NCI-H187 (cell line): ENCODE measurements at places on chromosomes 12 and 14.

GRCh38 chr12:130482448-130482847 lies 144.8 kb downstream of the PIWIL1 start:
- no peak for DNase-seq

DNA sequence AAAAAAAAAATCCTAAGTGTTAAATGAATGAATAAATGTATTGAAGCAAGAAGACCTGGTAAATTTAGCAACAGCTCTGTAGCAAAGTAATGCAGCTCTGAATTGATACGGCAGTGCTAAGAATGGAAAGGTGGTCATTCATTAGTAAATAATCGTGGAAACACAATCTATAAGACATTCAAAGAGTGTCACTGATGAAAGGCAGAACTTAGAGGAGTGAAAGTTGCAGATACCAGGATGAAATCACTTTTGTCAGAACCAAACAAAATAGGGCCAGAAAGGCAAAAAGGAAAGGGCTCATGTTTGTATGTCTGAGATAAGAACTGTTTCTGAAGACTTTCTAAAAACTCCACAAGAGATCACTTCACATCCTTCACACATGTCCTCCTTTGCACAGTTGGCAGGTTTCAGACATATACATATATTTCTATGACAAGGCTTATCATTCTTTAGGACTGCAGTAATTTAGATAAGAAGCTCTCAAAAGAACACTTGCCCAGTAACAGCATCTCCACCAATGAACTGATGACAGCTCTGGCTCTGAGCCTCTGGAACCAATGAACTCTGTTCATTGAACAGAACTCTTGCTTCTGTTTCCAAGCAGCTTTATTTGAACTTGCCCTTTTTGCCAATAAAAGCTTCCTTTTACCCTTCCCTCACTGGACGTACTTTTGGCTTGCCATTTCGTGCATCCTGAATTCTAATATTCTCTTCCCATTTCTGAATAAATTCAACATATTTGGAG lies 4.2 kb upstream of the LRR1 start:
- DNase-seq, result no peak

DNA sequence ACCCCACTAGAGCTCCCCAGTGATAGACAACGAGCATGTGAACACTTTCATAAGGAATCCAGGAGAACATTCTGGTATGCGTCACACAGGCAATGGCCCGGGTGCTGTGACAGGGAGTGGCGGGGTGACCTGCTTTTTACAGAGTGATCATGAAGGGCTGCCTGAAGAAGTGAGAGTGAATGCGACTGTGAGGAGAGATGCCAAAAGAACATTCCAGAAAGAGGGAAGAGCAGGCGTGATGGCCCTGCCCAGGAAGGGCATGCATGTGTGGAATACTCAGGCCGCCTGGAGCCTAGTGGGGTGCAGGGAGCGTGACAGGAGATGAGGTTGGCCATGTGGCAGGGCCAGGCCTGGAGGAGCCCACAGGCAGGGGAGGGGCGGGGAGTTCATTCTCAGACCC lies 53.8 kb downstream of the FZD10 start:
- DNase-seq, result no peak

GRCh38 chr12:88562846-88563582 lies 17.3 kb downstream of the KITLG start:
- DNase-seq, result no peak

- DNase-seq, result no peak
Observed at GRCh38 chr12:74794522-74794921, 256.9 kb downstream of the ATXN7L3B start.

DNA sequence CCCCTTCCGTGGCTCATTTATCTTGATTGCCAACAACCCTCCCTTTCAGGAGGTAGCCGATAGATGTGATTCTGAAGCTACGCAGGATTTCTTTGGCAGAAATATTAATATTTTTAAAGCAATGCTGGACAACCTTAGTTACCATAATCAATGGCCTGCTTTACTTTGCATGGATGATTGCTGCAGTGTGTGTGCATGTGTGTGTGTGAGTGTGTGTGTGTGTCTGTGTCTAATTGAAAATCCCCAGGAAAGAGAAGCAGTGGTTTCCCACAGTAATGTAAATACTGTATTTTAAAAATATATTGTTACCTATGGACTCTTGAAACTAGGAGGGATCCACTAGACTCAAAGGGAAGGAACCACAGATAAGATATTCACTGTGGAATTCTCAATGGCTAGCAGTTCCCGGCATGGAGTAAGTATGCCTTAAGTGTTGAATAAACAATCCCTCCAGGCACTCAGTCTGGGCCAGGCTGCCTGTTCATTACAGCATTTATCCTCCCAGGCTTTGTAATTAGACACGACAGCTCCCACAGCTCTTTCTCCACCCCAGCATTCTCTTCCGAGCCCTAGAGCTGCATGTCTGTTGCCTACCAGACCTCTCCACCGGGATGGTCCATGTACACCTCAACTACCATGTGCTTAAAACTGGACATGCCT lies 22.5 kb upstream of the C14orf132 start:
- DNase-seq, result peak; percentile 92

DNA sequence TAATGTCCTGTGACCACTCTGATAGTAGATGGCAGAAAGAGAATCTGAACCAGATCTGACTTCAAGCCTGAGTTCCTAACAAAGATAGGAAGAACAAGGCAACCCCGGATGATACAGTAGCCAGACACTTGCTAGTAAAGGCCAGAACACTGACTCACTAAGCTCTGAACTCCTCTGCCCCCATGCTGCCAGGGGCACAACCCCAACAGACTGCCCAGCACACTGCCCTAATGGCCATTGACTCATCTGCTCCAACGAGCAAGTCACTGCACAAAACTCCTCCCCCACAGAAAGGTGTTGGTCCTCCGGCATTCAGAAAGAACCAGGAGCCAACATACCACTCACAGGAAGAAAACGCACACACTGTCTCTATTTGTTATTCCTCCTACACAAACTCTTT lies 179.6 kb upstream of the NUDT4 start:
- DNase-seq, result no peak

GRCh38 chr14:103854822-103855733 lies 7.7 kb upstream of the PPP1R13B start:
- peak; percentile 68 for DNase-seq

GRCh38 chr12:57590479-57590863 lies 521 bp upstream of the PIP4K2C start:
- no peak for DNase-seq

GRCh38 chr12:52073531-52074381 lies 4.0 kb downstream of the ATG101 start:
- peak; percentile 90 for DNase-seq

GRCh38 chr12:88944397-88944796 lies 364.1 kb upstream of the KITLG start:
- DNase-seq, result no peak

- no peak for DNase-seq
Observed at GRCh38 chr14:55248411-55248810, 22.8 kb upstream of the FBXO34 start.

- no peak for DNase-seq
Observed at GRCh38 chr12:52052468-52053186, 1.4 kb downstream of the NR4A1 start.

DNA sequence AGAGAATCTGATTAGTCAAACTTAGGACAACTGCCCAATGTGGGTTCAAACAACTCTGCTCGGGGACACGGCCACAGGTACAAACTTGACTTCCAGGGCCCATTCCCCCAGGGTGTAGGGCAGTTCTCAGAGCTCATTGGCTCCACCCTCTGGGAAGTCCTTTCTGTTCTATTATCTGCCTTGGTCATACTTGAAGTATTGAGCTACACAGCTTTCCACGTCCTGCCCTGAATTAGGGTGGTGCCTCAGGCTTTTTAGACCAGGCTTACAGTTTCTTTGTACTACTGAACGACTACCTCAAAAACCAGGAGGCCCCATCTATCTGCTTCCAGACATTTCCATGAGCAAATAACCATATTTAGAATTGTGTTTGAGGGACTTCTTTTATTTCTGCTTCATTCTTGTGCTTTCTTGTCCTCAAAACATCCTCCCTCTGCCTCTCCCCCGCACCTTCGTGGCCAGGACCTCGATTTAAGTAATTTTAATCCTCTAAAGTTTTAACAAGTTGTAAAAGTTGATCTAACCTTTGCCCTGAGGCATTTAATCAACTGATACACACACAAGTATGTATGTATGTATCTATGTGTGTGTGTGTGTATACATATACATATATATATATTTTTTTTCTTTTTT lies 281.7 kb upstream of the AMIGO2 start:
- no peak for DNase-seq

- no peak for DNase-seq
Observed at GRCh38 chr14:87992346-87992717, 650 bp downstream of the GALC start.

- DNase-seq, result no peak
Observed at GRCh38 chr12:25377469-25378177, 126.9 kb upstream of the KRAS start.

- DNase-seq, result no peak
Observed at GRCh38 chr12:19695244-19696098, 256.2 kb downstream of the AEBP2 start.

DNA sequence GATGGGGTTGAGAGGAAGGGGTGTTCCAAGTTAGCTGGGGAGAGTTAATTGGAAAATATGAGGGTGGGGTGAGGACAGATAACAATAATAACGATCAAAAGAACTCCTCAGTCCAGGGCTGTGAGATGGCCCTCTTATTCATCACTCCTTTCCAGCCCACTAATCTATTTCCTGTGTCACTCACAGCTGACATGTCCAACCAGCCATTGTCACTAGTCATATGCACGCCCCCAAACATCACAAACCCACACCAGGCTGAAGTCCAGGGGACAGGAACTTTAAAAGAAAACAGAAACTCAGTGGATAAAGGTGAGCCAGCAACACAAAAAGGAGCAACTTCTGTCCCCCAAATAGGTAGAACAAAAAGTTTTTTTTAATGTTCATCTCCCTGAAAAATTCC lies 911 bp downstream of the CALCOCO1 start:
- DNase-seq, result no peak

DNA sequence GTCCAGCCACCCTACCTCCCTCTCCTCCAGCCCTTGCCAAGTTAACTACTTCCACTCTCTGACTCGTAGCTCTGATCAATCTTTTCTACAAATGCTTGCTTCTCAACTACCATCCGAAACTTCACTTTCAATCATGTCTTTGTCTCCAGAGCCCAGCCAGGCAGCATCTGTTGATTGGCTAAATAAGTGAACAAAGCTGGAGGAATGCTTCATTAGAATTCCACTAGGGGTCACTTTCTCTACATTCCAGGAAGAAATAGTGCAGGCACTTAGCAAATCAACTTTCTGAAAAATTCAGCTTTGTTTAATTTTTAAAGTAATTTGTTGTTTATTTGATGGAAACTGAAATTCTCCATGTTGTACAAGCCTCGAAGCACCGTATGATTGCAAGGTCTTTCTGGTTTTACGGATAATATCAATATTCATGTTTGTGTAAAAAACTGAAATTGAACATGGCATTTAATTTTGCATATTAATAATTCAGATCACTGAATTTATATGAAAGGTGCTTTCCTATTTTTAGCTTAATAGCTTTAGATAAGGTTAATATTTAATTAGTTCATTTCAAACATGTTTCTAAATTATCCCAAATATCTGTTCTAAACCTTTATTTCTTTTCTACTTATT lies 32.4 kb upstream of the HELB start:
- no peak for DNase-seq

- DNase-seq, result no peak
Observed at GRCh38 chr12:51409846-51410245, 14.8 kb upstream of the SLC4A8 start.

- DNase-seq, result peak; percentile 76
Observed at GRCh38 chr14:66074537-66074936, 411.6 kb upstream of the CCDC196 start.

DNA sequence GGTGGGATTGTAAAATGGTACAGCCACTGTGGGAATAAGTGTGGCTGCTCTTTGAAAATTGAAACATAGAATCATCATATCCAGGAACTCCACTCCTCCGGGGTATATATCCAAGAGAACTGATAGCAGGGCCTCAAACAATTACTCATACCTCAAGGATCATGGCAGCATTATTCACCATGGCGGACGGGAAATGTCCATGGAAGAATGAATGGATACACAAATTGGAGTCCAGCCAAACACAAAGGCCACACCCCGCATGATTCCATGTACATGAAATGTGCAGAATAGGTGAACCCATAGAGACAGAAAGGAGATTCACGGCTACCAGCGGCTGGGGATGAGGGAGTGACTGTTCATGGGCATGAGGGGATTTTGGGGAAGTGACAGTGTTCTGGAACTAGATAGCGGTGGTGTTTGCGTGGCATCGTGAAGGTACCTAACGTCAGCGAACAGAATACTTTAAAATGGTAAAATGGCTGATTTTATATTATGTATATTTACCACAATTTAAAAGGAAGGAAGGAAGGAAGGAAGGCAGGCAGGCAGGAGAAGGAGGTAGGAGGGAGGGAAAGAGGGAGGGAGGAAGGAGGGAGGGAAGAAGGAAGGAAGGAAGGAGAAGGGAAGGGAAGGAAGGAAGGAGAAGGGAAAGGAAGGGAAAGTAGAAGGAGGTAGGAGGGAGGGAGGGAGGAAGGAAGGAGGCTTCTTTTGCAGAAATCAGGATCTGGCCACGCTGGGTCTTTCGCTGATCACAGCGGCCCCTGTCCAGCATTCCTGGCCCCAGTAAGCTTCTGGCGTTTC lies 14.1 kb upstream of the NCOR2 start:
- no peak for DNase-seq

DNA sequence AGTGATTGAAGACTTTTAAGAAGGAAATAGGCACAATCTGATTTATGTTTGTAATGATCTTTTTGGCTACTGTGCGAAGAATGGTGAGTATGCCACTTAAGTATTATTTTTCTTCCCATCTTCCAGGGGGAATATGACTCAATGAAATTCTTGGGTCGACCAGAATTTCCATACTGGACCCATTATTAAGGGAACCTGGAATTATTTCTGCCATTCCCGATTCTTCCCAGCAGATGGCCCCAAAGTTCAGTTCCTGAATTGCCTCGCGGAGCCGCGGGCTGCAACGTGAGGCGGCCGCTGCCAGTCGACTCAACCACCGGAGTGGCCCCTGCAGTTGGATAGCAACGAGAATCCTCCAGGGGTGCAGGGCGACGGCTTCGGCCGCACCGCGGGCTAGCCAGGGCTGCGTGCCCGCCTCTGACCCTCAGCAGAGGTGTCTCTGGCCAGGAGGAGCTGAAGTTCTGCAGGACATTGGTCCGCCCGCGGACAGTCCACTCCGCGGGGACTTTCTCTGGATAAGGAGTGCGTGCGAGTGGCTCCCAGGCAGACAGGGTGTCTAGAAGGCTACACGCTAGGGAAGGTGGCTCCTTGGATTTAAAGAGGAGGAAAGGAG lies 628 bp upstream of the TSHR start:
- DNase-seq, result peak; percentile 86

GRCh38 chr14:90278199-90279175 lies 22.1 kb downstream of the PSMC1 start:
- DNase-seq, result no peak

DNA sequence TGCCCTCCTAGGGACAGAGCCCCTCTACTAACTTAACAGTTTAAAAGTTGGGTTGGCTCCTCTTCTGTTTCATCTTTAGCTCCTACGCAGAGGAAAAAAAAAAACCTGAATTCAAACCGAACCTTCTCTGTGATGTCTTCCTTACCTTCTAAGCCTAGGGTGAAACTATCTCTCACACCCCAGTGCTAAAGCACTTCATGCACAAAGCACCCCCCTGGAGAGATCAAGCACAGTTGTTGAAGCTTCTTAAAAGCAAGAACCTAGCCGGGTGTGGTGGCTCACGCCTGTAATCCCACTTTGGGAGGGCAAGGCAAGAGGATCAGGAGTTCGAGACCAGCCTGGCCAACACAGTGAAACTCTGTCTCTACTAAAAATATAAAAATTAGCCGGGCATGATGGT lies 37.6 kb downstream of the CORO1C start:
- DNase-seq, result no peak
